AG08396 (cell line): ENCODE measurements at places on chromosomes 12 and 14.

DNA sequence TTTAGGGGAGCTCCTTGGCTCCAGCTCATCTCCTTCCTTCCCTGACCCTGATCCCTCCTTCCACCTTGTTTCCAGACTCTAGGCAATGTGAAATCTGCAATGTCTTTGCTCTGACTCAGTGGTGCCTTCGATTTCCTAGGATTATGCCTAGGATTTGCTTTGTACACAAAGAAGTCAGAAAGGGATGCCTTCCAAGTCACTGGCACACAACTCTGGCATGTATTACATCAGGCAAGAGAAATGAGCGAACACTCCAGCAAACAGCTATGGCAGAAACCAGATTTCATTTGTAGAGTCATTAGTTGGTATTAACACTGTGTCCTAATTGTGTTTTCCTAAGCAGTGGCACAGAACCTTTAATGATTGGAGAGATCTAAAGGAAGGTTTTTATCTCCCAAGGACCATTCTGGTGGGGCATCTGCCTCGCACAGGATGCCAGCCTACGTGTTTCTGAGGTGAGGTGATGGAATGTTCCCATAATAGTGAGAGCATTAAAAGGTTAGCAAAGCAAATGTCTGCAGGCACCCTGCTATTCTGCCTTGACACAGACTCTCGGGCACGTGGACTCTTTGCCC, 84.9 kb downstream of the WSCD2 start:
- DNase-seq = no peak

DNA sequence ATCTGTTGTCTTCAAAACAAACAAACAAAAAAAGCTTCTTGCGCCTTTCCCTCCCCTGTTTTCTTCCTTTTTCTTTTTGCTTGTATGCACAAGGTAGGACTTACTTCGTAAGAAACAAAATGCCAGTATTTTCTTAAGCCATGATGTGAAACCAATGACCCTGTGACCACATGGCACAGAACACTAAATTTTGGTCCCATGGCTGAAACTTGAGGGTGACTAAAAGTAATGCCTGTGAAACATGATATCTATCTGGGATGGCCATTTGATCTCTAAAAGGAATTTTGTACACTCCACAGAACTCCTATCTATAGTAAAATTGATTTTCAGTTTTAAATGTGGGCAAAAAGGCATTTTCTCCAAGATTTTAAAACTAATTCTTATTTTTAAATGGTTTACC, 63.6 kb downstream of the PAPOLA start:
- no peak for DNase-seq

- no peak for DNase-seq
These were observed 30.2 kb upstream of the DYRK2 start for GRCh38 chr12:67618303-67618702.

DNA sequence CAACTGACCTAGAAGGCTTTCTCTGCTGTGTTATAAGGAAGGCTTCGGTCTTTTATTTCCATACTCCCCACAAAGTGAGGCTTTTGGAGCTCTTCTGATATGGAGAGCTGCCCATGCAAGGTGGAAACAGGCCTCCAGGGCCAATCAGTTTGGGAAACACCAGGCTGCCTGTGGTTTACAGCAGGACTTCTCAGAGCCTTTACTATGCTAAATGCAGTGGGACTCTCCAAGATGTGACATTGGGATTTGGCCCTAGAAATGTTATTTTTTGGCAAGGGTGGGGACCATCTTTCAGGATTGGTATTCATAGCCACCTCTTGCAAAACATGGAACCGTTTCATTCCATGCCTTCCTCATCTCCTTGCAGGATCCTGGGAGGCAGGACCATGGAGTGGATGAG, 3.7 kb downstream of the ACACB start:
- DNase-seq = no peak

- no peak for DNase-seq
These were observed 1045.6 kb downstream of the BCL11B start for GRCh38 chr14:98226411-98226810.

GRCh38 chr12:15932971-15933370, 21.8 kb downstream of the DERA start:
- no peak for DNase-seq

- DNase-seq = no peak
These were observed 56.5 kb downstream of the WASHC4 start for GRCh38 chr12:105164068-105164467.

- DNase-seq = no peak
These were observed 123.3 kb downstream of the PAPOLA start for GRCh38 chr14:96625426-96625985.

GRCh38 chr14:72002731-72003130, 70.5 kb downstream of the RGS6 start:
- DNase-seq = no peak

- no peak for DNase-seq
These were observed 4.4 kb downstream of the ITGA7 start for GRCh38 chr12:55703288-55703687.

- no peak for DNase-seq
These were observed 54.6 kb upstream of the USP44 start for GRCh38 chr12:95605875-95606274.

GRCh38 chr14:35993684-35993960, 167.5 kb downstream of the BRMS1L start:
- no peak for DNase-seq

- peak; percentile 31 for DNase-seq
These were observed 130.1 kb downstream of the SPTSSA start for GRCh38 chr14:34331728-34332623.

GRCh38 chr12:46492471-46493085, 120.0 kb upstream of the SLC38A2 start:
- peak; percentile 54 for DNase-seq

GRCh38 chr12:80219345-80219744, 120.0 kb downstream of the OTOGL start:
- DNase-seq = no peak

DNA sequence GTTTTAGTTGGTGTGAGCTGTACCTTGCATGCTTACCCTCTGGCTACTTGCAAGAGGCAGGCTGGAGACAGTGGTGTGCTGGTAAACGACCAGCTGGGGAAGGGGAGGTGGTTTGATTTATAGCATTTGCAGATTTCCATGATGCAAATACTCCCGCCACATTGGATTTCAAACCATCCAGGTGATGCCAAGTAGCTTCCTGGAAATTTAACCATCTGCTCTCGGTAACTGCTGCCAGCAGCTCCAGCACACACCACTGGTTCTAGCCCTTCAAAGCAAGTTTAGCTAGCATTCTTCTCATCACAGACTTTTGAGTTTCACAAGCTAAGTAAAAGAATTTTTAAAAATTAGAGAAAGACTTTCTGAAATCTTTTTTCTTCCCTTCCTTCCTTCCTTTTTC, 104.5 kb upstream of the AMIGO2 start:
- no peak for DNase-seq

DNA sequence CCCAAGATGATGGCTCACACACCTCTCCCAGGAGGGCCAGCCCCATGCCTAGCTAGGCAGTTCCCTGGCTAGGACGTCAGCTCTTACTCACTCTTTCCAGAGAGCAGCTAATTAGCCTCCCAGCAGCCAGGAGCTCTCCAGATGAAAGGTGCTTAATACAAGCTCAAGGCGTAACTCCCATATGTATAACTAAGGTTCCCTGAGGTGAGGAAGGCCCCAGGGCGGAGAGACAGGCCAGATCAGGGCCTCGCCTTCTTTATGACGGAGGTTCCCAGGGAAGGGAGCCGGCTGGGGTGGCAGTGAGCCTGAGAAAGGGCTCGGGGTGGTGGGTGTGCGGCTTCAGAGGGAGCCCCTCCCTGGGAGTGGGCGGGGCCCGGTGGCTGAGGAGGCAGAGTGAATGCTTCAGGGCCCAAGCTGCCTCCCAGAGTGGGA, 26.4 kb upstream of the ZFP36L1 start:
- DNase-seq = no peak

GRCh38 chr12:123050331-123050831, 69.9 kb downstream of the ARL6IP4 start:
- peak; percentile 68 for DNase-seq

- DNase-seq = no peak
These were observed 2.9 kb upstream of the HOXC12 start for GRCh38 chr12:53951577-53952334.

GRCh38 chr14:67773844-67774377, 42.5 kb downstream of the ZFYVE26 start:
- DNase-seq = no peak

DNA sequence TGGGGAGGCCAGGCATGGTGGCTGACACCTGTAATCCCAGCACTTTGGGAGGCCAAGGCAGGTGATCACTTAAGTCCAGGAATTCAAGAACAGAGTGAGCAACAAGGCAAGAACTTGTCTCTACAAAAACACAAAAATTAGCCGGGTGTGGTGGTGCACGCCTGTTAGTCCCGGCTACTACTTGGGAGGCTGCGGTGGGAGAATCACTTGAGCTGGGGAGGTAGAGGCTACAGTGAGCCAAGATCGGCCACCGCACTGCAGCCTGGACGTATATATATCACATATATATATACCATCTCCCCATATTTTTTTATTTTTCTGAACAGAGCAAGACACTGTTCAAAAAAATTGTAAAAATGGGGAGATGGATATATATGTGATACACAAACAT, 19.5 kb downstream of the CKAP4 start:
- no peak for DNase-seq

- DNase-seq = no peak
These were observed 52.6 kb downstream of the GALC start for GRCh38 chr14:87940382-87940781.

GRCh38 chr14:93040443-93040842, 75.3 kb downstream of the ITPK1 start:
- DNase-seq = no peak

- no peak for DNase-seq
These were observed 40.0 kb downstream of the NUAK1 start for GRCh38 chr12:106098691-106099200.

GRCh38 chr12:100448656-100449055, 25.0 kb upstream of the NR1H4 start:
- DNase-seq = no peak

DNA sequence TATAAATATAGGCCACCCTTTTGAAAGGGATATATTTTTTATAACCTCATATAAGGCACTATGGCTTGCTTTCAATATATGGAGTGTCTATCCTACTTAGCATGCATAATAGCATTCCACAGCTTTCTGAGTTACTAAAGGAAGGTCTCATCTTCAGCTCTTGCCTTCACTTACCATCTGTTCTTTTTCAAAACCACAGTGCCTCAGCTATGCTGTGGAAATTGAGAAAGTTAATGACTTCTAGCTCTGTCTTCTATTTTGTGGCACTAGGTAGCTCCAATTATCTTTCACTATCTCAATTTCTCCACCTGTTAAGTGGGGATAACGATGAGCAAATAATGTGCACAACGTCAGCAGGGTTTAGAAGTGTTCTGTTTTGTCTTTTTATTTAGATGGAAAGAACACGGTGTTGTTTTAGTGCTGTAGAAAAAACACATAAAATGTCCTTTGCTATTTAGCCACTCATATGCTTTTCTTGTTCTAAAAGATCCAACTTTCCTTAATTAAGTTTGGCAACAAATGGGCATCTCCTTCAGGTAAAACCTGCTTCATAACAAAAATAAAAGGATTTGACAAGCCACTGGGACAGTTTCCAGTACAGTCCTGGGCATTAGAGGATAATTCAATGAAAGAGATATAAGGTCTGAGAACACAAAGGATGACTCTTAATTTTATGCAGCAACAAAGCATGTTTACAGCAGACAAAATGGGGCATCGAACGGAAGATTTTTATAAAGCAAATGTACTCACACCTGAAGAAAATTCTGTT, 462.0 kb upstream of the SYT1 start:
- DNase-seq = no peak

DNA sequence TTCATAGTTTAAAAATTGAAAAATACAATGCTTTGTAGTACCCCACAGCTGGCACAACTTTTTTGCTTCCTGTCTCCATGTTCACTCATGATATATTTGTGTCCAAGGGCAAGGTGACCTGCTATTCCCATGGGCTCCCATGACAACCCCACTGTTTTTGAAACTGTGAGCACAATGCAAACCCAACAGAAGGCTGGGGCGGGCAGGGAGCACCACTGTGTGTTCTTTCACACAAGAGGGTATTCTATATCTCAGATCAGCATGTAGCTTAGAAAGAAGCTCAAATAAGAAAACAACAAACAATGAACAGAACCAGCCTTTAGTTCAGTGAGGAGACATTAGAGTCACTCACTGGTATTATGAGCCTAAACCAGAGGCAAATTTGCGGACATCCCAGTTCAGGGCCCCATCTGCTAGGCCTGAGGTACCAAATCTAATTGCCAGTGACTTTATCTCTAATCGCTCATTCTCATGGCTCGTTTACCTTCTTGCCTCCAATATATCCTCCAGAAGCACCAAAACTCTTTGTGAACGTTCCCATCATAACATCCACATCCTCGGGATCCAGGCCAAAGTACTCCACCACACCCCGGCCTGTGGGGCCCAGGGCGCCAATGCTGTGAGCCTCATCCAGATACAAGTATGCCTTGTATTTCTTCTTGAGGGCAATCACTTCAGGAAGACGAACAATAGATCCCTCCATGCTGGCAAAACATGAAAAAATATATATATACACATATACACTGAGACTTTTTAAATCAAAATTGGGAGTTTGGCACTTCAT, 56.4 kb upstream of the ISM2 start:
- DNase-seq = no peak

DNA sequence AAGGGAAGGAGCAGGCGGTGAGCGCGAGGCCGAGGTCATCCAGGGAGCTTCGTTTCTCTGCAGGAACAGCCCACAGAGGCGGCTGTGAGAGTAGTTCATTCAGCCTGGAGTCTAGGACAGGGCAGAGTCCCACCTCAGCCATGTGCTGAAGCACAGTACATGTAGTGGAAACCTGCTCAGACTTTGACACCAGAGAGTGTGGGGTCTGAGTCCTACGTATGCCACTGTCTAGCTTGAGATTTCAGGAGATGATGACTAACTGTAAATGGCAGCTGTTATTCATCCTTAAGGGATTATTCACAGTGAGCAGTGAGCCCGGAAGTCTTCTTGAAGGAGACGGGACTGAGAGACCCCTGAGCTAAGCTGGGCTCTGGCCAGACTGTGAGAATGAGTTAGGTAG, 938 bp upstream of the SLC6A13 start:
- DNase-seq = no peak

DNA sequence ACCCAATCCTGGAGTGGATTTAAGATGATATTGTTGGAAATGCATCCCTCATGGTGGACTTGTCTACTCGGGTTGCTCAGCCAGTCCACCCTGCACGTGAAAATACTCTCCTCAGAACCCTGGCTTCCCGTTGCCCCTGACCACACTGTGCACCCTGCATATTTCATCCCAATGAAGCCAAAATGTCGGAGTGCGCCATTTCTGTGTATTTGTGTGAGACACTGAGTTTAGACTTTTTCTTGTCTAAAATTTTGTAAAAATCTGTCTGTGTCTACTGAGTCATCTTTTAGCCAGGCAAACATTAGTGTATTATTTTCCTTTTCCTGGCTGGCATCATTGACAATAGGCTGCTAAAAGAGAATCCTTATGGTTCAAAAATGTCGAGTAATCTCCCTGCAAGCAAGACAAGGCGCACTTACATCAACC, 485 bp upstream of the PNMA1 start:
- DNase-seq = no peak

DNA sequence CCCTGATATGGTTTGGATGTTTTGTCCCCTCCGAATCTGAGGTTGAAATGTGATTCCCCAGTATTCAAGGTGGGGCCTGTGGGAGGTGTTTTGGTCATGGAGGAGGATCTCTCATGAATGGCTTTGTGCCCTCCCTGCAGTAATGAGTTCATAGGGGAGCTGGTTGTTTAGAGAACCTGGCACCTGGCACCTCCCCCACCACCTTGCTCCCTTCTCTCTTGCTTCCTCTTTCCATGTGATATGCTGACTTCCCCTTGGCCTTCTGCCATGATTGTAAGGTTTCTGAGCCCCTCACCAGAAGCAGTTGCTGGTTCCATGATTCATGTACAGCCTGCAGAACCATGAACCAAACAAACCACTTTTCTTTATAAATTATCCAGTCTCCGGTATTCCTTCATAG, 32.6 kb downstream of the CD163L1 start:
- DNase-seq = no peak
